Hematopoietic multipotent progenitor cell treated with erythropoietin and hydrocortisone succinate and interleukin-3 and kit ligand, for 4 days (in vitro differentiated cells): ENCODE measurements at places on chromosomes 6 and 20.
A peak's percentile ranks its signal among the peaks of the same experiment; 100 is the strongest.

GRCh38 chr6:169779092-169779815 is 27.8 kb downstream of the ERMARD start:
- no peak for DNase-seq

DNA sequence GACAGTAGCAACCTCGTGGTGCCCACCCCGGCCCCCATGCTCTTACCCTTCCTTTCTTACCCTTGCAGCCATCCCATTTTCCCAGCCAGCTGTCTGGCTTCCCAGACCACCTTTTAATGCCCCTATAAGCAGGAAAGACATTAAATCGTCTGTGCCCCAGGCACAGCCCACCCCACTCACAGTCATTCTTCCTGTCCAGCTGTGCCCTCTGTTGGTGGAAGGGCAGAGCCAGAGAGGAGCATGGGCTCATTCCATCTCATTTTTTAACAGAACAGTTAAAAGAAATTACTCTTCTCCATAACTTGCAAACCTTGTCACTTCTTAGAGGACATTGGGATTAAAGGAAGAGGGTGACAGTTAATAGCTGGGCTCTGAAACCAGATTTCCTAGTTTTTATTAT is 240.5 kb downstream of the NRN1 start:
- DNase-seq: peak; percentile 19

GRCh38 chr6:124536842-124537191 is 425.4 kb upstream of the RNF217 start:
- no peak for DNase-seq

GRCh38 chr6:70667256-70667710 is 400 bp upstream of the SMAP1 start:
- DNase-seq: no peak

- no peak for DNase-seq
These were observed 20.3 kb downstream of the SCAND1 start for GRCh38 chr20:35934050-35934449.

- DNase-seq: no peak
These were observed 61.2 kb downstream of the RPP40 start for GRCh38 chr6:4942673-4943009.

DNA sequence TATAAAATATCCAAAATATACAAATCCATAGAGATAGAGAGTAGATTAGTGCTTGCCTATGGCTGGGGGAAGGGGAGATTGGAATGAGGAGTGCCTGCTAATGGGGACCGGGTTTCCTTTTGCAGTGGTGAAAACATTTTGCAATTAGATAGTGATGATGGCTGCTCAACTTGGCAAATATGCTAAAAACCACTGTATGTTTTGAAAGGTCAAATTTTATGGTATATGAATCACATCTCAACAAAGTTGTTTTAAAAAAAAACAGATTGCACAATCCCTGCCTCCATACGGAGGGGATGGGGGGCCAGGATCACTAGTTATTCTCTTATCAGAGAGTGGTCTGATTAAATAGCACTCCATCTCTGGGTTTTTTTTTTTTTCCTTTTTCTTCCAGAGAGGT is 76.9 kb upstream of the RIPOR2 start:
- no peak for DNase-seq

GRCh38 chr20:57470212-57470522 is 54.8 kb downstream of the CTCFL start:
- DNase-seq: no peak

GRCh38 chr6:118581489-118581959 is 33.4 kb downstream of the PLN start:
- peak; percentile 58 for DNase-seq

- DNase-seq: peak; percentile 77
These were observed 5.1 kb downstream of the RREB1 start for GRCh38 chr6:7112741-7113313.

- DNase-seq: peak; percentile 93
These were observed 5.6 kb upstream of the ADGRF1 start for GRCh38 chr6:47047479-47048407.

GRCh38 chr6:12065321-12066140 is 53.4 kb downstream of the HIVEP1 start:
- DNase-seq: peak; percentile 37

GRCh38 chr6:44373787-44374186 is 13.7 kb upstream of the CDC5L start:
- no peak for DNase-seq

DNA sequence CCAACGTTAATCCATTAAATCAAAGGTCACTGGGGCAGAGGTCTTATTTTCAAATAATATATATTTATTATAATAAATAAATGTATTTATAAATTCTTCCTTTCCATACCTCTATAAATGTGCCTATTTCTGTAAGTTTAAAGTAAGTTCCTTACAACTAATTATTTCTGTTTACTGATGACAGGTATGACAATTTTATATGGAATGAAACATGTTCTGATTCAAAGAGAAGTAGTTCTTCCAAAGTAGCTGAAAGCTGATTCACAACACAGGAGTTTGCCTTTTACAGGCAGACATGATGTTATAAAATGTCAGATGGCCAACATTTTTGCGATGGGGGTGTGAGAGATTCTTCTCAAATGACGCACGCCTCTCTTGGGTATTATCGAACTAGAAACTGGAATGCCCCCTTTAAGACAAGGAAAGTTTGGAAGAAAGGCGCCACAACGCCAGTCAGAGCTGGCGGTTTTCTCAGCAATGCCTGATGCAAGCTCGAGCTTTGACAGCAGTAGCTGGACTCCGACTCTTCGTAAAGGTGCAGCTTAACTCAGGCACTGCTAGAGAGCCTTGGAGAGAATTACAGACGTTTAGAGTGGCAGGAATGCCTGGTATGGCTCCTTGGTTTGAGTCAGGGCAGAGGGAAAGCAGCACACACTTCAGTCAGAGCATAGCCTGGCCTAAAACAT is 92.1 kb downstream of the FOXC1 start:
- no peak for DNase-seq

- DNase-seq: no peak
These were observed 46.7 kb downstream of the TBC1D7 start for GRCh38 chr6:13281686-13282085.

- DNase-seq: no peak
These were observed 101.0 kb upstream of the DTNBP1 start for GRCh38 chr6:15763837-15764236.

- peak; percentile 63 for DNase-seq
These were observed 26.5 kb upstream of the RNF24 start for GRCh38 chr20:4041748-4042411.
